T-helper 1 cell (primary cell): ENCODE measurements at places on chromosomes 13 and 19.

- peak; percentile 19 for DNase-seq
Measured at GRCh38 chr19:19406878-19407632, 1.6 kb downstream of the GATAD2A start.

DNA sequence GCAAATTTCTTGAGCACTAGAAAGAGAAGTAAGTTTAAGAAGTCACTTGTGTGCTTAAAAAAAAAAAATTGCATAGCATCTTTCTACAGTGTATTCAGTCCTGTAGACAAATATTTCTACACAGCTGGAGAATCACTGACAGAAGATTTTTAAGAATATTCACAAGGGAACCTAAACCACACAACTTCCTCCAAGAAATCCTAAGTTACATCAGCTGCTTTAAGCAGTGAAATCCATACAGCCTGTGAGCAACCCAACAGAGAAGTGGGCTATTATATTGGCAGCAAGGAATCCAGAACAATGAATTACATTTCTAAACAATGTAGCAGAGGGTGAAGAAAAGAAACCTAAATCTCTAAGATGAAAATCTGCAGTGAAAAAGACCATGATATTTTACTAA, 1.5 kb downstream of the DOCK9 start:
- DNase-seq = no peak

- no peak for DNase-seq
Measured at GRCh38 chr19:2318923-2319322, 9.5 kb downstream of the LSM7 start.

- DNase-seq = no peak
Measured at GRCh38 chr13:73324842-73325722, 266.3 kb downstream of the KLF5 start.

GRCh38 chr19:12921047-12921446, 2.0 kb upstream of the SYCE2 start:
- DNase-seq = no peak

GRCh38 chr13:50171590-50172282, 156.5 kb downstream of the KCNRG start:
- DNase-seq = no peak

DNA sequence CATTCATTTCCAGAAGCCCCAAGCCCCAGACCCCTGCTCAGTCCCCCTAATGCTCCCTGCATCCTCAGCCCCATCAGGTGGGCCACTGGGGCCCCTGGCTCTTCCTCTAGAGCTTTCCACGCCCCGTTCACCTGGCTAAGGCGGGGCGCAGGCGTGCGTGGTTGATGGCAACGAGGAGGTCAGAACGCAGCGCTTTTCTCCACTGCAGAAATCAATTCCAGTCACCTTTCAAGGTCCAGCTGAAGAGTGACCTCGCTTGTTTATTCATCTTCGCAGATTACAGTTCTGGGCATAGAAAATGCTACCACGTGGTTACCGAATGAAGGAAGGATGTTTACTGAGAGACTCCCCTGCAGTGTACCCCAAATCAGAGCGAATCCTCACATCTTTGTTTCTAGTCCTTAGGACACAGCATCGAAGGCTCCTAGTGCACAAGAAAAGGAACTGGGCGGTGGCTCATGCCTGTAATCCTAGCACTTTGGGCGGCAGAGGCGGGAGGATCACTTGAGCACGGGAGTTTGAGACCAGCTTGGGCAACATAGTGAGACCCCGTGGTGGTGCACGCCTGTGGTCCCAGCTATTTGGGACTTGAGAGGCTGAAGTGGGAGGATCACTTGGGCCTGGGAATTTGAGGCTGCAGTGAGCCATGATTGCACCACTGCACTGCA, 828 bp upstream of the PBX4 start:
- DNase-seq = no peak

- DNase-seq = no peak
Measured at GRCh38 chr19:52660981-52661380, 22.8 kb upstream of the ZNF83 start.

GRCh38 chr19:1074544-1075283, 7.7 kb downstream of the ARHGAP45 start:
- peak; percentile 97 for DNase-seq

DNA sequence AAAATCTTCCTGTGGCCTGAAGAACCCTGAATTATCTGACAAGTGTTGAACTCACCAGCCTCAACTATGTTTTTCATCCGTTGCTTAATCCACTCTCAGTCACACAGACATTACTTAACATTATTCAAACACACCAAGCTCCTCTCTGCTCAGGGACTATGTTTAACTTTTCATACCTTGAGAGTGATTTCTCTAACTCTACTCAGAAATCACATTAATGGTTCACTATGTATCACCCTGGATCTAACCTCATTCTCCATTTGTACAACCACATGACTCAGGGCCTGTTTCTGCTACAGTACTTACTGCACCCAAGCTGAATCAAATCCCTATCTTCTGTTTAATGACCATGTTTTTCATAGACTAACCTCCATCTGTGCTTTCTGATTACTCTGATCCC, 553.7 kb upstream of the PRR20A start:
- no peak for DNase-seq

DNA sequence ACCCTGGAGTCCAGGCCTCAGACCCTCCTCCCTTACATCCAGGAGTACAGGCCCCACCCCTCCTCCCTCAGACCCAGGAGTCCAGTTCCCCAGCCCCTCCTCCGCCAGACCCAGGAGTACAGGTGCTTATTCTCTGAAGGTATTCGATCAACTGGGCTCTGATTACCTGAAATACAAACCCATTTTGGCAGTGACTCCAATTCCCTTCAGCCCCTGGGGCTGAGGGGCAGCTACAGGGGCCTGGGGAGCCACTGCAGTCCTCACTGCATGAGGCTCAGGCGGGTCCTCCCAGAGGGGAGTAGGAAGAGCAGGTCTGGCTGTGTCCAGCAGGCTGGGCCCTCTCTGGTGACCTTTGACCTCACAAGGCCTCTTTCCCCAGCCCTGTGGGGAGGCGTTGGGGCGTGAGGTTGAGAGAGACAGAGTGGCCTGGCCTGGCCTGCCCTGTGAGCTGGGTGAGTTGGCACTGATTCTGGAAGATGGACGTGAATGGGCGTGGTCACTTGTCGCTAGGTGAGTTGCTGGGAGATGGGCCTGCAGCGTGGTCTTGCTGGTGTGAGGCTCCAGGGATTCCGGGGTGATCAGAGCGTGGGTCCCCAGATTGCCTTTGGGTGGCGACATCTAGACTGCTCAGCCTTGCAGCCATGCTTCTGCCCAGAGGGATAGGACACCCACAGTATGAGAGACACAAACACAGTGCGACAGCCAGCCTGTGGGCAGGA, 3.1 kb downstream of the BCAT2 start:
- no peak for DNase-seq

DNA sequence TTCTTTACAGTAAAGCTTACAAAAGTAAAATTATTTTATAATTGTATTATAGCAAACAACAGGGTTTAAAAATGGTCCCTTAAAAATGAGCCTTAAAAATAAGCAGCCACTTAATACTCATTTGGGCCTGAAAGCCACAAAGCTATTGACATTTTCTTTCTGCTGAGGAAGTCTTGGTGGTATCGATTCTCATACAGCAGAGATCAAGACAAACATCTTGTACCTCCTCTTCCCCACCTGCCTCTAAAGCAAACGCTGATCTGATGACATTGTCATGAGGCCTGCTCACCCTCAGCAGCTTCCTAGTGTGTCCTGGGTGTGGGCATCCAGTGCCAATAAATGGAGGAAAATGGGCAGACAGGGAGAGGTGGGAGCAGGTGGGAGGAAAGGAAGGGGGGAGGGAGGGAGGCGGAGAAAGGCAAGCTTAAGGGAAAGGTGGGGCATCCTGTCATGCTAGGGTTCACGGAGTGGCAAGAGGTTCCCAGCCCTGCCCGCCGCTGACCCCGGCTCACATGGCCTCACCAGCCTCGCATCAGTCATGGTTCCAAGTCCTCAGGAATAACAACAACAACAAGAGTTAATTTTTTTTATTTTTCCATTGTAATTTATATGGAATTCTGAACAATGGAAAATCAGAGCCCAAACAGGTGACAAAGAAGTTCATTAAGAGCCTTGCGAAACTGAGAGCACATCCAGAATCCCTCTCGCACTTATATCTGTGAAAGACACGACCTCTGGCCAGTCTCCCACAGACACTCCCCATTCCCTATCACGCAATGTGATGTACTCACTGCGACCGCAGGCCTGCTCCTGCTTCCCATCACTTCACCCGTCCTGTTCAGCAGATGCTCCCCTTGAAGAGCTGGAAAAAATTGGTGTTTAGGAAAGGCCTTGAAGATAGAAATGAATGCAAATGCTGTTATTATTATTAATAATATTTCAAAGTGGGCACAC, 15.1 kb upstream of the ATP11A start:
- DNase-seq = peak; percentile 18

DNA sequence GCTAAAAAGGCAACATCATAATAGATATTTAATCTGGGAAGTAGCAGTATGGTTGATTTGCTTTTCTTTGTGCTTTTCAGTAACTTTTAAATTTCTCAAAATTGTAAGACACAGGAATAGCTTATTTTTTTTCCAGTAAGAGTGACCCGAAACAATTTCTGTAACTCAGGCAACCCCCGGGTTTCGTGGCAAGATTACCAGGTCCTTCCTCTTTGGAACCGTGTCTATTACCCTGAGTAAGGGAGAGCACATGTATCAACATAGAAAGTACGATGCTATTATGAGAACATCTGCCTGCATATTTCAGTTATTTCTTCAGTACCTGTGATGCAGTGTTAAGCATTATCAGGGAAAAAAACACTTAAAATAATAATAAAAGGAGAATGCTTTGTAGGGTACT, 64.1 kb downstream of the DOCK9 start:
- DNase-seq = no peak

DNA sequence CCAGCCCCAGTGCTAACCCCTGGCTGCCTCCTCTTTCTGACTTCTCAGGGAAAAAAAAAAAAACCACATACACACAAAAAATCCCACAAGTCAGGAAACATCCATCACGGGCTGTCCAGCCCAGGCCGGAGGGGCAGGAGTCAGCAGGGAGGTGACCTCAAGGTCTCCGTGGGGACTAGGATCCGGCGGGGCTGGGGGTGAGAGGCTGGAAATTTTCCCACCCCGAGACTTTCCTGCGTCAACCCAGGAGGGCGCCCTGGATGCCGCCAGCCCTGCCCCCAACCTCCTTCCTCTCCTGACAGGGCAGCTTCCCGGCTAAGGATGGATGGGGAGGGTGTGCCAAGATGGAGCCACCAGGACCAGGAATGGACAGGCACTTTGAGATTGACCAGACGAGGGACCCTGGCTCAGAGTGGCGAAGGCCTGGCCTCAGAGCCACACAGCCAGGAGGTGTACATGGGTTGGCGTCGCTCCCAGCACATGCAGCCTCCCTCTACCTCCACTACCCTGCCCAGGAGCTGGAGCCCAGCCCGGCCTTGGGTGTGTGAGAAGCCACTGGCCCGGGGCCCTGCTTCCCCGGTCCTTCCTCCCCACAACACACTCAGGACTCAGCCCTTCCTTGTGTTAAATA, 33.3 kb downstream of the BLOC1S3 start:
- DNase-seq = no peak

DNA sequence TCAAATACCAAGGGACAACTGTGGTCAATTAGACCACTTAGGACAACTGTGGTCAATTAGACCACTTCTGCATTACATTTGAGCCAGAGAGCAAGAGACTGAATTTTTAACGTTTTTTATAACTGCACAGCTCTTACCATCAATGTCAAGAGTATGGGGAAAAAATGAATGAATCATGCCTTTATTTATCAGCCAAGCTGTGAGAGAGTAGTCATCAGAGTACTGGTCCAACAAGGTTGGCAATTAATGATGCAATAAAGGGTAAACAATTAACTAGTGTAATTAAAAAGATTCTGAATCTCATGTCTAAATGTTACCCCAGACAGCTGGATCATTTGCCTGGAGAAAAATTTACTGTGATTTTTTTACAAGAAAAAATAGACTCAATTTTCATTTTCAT, 381.1 kb downstream of the LIG4 start:
- DNase-seq = no peak

GRCh38 chr13:63288576-63288975, 1872.9 kb upstream of the PCDH20 start:
- DNase-seq = no peak

GRCh38 chr13:102930566-102930965, 84.7 kb downstream of the ERCC5 start:
- DNase-seq = no peak

- no peak for DNase-seq
Measured at GRCh38 chr13:93226623-93227279, at the start of gene GPC6. Gene GPC6, plus strand, starts transcription at chr13:93226807.

GRCh38 chr19:40150170-40150569, 41.1 kb upstream of the MAP3K10 start:
- DNase-seq = no peak

GRCh38 chr19:33405254-33405552, 31.7 kb downstream of the CEBPG start:
- DNase-seq = no peak

GRCh38 chr13:21747456-21747855, 76.6 kb downstream of the FGF9 start:
- no peak for DNase-seq

DNA sequence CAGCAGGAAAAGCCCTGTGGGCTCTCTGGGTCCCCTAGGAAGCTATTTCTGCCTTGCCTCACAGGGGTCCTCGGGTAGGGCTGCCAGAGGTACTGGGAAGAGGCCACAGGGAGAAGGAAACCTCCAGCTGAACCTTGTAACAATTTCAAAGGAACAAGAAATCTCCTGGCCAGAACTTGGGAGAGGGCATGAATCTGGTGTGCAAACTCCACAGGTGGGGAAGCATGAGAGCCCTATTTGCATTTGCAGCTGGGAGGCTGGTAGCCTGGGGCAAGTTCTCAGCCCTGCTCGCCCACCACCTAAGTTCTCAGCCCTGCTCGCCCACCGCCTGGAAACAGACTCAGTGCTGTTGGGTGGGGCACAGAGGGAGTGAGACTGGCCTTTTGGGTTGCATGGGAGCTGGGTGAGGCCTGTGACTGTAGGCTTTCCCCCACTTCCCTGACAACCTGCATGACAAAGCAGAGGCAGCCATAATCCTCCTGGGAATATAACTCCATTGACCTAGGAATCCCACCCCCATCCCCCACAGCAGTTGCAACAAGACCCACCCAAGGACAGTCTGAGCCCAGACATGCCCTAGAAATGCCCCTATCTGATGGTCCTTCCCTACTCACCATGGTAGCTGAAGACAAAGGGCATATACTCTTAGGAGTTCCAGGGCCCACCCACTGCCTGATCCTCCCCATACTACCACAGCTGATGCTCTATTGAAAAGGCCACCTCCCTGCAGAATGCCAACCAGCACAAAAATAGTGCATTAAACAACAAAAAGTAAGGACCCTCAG, 11.7 kb downstream of the UGGT2 start:
- DNase-seq = no peak

DNA sequence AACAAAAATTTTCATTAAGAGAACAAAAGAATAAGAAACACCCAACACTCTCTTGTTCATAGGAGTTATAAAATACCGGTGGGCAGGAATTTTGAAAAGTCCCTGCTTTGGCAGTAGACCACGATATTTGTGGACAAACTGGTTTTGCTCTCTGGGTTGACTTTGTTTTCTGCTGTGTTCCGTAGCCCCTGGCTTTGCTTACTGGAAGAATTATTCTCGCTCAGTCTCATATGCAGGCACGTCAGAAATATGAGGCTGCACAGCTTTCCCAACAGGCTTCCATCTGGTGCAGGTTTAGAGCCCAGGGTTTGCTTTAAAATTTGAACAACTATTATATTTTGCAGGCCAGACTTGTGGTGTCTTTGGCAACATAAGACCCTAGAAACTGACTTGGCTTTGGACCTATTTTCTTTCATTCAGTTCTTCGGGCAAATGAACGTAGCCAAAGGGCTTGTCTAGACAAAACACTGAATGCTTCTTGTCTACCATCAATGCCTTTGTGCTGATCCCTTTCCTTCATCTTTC, 2012.6 kb downstream of the PCDH9 start:
- DNase-seq = no peak
